ENCODE measurements at places on chromosomes 16 and 17.

DNA sequence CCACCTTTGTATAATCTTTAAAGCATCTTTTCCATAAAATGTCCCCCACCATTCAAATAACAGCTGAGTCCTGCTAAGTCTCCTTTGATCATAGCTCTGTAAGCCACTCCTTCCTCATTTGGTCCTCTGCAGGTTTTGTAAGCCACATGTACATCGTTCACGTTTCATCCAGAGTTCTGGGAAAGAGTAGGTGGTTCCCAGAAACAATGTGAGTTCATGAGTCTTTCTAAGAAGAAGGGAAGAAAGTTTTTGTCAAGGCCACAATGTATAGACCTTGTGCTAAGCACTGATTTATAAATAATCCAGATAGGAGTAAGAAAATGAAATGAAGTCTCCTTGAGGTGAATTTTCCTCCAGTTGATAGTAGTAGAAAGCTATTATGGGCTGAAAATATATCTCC is 8.7 kb upstream of the ANKS4B start:
- no peak for DNase-seq

GRCh38 chr17:14206891-14207290 is 29.8 kb downstream of the CDRT15 start:
- DNase-seq, result peak; percentile 75

- no peak for DNase-seq
These were observed 27.2 kb upstream of the WWOX start for GRCh38 chr16:78072275-78072674.

DNA sequence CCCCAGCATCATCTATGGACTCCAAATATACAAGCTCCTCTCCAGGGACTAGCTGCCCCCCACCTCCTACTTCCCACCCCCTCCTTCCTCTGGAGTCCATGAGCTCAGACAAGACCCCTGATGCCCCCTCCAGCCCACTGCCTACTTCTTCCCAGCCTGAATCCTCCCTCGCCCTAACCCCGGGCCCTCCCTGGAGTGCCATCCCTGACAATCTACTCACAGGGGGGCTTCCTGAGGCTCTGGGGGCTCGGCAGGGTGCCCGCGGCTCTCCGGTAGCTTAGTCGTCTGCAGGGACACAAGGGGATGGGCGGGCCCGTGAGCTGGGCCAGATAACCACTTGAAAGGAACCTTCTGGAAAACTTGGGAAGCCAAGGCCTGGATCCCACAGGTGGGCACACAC is 15.1 kb downstream of the MPP3 start:
- DNase-seq, result no peak

- DNase-seq, result no peak
These were observed 36.0 kb downstream of the ARHGAP23 start for GRCh38 chr17:38464251-38464722.

Data from spleen (tissue), 13 donors.